CD4-positive, alpha-beta T cell treated with Interleukin-6 at 100 ng/mL for 8 hours (primary cell): ENCODE measurements at places on chromosomes 3 and 15.

GRCh38 chr3:76307556-76307955, 522.2 kb upstream of the ZNF717 start:
- no peak for DNase-seq

DNA sequence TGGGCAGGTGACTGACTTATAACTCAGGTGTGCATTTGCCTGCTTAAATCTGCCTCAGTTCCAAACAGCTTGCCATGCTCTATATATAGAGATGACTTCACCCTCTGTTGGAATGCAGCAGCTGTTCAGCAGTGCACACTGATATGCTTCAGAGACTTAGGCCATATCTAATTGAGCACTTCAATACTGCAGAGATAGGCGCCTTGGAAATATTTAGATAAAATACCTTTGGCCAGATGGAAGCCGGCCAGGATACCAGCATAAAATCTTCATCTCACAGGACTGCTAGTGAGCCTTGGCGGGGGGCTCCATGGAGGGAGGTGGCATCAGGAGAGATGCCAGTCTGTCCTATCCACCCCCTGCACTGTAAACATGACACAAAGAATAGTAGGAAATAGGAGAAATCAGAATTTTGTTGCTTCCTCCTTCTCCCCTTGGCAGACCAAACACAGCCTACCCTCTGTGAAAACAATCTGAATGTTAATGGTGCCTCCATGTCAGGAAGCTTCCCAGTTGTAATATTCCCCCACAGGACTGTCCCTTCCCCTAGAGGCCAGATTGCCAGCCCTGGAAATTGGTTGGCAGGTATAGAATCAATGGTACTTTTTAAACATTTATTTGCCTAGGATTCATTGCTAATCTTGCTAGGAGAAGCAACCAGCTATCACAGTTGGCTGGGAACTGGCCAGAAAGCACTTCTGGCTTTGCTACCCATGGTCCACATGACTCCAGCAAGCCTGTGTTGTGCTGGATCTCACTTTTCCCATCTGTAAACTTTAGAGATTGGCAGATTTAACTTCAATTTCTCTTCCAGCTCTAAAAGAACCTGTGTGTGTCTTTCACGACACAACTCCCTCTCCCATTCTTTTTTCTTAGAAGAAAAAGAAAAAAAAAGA, 215.5 kb upstream of the KCNMB2 start:
- no peak for DNase-seq

DNA sequence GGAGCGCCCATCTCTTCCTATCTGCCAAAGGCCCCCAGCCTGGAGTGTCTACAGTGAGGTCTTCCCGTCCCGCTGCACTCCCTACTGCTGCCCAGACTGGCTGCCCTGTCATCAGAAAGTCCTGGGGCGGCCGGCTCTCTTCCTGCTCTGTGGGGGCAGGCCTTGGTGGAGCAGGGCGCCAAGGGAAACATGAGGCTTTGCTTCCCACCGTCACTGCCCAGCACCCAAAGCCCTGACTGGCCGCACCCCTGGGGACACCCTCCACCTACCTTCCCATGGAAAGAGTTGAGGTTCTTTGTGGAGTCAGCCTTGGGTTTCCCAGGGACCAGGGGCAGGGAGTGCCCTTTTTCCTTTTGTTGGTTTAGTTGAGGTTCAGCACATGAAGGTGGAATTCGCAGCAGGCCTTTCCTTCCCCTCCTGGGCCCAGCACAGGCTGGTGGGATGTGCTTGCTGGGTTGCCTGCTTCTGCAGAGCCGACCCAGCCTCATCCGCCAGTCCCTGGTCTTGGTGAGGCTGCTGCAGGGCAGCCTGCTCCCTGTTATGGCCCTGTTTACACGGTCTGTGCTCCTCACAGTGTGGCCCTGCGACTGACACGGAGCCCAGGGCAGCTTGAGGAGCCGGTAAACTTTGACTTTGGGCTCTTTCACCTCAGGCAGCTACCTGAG, 51.8 kb upstream of the PLXNA1 start:
- DNase-seq: no peak

- no peak for DNase-seq
Measured at GRCh38 chr3:129793942-129794310, 99.6 kb downstream of the TMCC1 start.

DNA sequence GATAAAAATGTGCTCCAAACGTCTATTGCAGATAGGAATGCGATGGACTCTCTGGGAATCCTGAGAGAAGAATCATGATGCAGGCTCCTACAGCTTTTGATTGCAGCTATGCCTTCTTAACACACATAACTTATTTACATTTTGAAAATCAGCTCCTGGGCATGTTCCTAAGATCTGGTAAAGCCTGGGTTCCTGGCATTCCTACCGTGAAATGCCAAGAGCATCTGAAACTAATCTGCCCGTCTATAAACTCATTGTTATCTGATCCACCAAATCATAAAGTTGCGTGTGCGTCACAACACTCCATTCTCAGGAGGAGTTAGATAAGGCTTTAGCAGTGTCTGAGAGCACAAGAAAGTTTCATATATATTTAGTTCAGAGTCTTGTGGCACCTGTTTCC, 79.0 kb upstream of the VGLL3 start:
- no peak for DNase-seq

GRCh38 chr15:29890336-29891095, 68.2 kb upstream of the TJP1 start:
- DNase-seq: no peak

GRCh38 chr3:18282507-18282906, 142.6 kb downstream of the SATB1 start:
- DNase-seq: no peak

- no peak for DNase-seq
Measured at GRCh38 chr15:67674983-67675382, 132.5 kb downstream of the MAP2K5 start.

GRCh38 chr3:98807011-98807410, 43.9 kb downstream of the ST3GAL6 start:
- DNase-seq: no peak

DNA sequence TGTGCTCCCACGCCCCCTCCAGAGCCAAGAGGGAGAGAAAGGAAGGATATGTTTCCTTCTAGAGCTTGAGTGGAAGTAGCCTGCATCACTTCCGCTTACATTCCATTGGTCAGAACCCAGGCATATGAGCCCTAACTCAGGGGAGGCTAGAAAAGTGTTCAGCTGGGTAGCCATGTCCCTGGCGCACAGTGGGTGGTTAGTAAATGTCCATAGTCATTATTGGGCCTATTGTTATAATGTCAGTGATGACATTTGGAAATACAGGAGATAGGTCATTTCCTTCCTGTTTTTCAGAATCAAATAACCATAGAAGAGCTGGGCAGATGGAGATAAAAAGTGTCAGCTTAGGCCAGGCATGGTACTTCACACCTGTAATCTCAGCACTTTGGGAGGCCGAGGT, 27.3 kb downstream of the CD276 start:
- no peak for DNase-seq

- no peak for DNase-seq
Measured at GRCh38 chr15:84081391-84082168, 154.0 kb upstream of the GOLGA6L4 start.

GRCh38 chr3:196111939-196112386, 30.1 kb upstream of the TFRC start:
- DNase-seq: peak; percentile 24

DNA sequence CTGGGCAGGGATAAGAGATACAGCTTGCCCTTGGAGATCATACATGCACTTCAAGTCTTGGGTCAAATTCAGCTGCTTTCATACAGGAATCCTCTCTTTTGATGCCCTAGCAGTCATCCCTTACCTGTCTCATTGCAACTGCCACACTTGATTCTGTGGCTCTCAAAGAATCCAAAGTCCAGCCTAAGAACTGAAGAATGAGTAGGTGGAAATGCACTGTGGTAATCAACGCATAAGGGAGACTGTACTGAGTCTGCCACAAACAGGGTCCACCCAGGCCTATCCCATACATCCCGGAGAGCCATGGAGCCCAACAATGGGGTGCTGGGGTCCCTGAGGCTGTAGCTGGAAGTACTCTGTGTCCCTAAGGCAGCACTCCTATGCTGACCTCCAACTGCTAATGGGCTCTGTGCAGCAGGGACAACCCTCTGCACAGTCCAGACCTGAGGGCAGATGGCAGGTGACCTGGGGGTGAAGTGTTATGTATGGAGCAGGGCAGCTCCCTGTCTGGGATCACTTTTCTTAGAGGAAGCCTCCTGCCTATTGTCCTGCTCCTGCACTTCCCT, 1.7 kb upstream of the VPS18 start:
- no peak for DNase-seq

GRCh38 chr3:16085884-16086608, 88.4 kb upstream of the GALNT15 start:
- DNase-seq: no peak

- DNase-seq: no peak
Measured at GRCh38 chr3:69716119-69716518, 23.1 kb upstream of the MITF start.
